ENCODE measurements at places on chromosomes 3 and 15.

DNA sequence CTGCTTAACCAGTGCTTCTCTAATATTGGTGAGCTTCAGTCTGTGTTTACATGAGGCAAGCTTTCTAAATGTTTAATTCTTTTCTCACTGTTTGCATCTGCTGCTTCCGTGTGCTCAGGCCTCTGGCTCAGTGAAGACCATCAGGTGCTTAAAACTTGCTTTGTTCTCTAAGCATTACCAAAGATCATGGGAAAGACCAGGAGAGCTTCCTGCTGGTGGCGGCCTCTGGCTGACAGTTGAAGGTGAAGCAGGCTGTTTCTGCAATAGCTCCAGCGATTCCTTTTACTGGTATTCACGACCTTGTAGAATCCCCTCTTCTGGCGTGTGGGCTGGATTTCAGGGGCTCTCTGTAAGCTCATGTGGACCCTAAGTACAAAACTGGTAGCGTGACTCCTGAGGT lies 45.1 kb downstream of the EDEM1 start:
- no peak for DNase-seq

DNA sequence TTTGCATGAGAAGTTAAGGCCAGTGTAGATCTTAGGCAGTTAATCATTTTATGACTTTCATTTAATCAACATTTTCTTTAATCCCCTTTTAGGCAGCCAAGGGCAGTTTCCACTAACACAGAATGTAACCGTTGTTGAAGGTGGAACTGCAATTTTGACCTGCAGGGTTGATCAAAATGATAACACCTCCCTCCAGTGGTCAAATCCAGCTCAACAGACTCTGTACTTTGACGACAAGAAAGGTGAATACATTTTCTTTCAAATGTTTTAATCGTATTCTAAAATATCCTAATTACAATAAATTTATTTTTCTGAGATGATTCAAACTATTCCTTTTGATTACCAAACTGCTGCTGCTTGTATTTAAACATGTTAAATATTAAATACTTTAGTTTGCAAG lies 843.2 kb downstream of the CADM2 start:
- no peak for DNase-seq

DNA sequence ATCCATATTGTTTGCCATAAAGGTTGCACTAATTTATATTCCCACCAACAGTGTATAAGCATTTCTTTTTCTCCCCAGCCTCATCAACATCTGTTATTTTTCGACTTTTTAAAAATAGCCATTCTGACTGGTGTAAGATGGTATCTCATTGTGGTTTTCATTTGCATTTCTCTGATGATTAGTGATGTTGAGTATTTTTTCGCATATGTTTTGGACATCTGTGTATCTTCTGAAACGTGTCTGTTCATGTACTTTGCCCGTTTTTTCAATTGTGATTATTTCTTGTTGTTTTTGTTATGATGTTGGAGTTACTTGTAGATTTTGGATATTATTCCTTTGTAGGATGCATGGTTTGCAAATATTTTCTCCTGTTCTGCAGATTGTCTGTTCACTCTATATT lies 46.5 kb downstream of the TP63 start:
- no peak for DNase-seq

DNA sequence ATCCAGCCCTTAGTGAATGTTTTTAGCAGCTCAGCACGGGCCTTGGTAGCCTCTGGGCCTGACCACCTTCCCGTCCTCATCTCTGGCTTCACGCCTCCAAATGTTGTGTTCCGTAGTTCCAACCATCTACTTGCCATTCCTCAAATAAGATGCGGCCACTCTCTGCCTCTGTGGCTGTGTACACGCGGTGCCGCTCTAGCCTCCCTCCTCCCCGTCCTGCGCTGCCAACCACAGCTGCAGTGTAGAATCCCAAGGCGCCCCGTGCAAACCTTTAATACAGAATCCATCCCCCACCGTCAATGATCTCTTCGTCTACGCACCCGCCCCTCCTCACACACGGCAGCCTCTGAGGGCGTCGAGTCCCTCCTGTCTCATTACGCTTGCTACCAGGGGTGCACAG lies 77.2 kb downstream of the VGLL4 start:
- no peak for DNase-seq

GRCh38 chr3:122055215-122055614 lies at the start of gene CD86:
Gene CD86, plus strand, starts transcription at chr3:122055362. Its CDS starts 128 bp downstream, at chr3:122055490.
- no peak for DNase-seq

GRCh38 chr15:32884146-32884545 lies 166.3 kb downstream of the GREM1 start:
- DNase-seq = no peak

DNA sequence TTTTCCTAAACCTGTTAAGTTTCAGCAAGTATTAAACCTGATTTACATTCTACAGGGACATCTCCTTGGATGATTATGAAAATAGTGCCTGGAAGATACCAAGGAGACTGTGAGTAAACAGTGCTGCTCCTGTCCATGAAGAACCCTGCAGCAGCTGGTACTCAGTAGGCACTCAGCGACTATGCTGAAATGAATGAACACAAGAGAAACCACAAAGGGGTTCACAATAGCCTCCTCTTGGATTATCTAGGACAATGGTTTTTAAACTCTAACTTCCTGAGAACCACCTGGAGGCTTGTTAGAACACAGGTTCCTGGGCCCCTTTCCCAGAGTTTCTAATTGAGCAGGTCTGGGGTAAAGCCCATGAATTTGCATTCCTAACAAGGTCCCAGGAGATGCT lies 488.4 kb upstream of the UBE2E2 start:
- DNase-seq = no peak

- DNase-seq = no peak
Measured at GRCh38 chr3:79947469-79947868, 179.7 kb upstream of the ROBO1 start.

DNA sequence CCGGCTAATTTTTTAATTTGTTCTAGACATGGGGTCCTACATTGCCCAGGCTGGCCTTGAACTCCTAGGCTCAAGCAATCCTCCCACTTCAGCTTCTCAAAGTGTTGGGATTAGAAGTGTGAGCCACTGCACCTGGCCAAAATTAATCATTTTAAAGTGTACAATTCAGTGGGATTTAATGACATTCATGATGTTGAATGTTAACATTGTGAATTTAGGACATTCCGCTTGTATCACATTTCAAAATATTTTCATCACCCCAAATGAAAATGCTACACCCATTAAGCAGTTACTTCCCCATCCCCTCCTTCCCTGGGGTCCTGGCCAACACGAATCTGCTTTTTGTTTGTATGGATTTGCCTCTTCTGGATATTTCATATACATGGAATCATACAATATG lies 62.1 kb upstream of the CGNL1 start:
- DNase-seq = no peak

DNA sequence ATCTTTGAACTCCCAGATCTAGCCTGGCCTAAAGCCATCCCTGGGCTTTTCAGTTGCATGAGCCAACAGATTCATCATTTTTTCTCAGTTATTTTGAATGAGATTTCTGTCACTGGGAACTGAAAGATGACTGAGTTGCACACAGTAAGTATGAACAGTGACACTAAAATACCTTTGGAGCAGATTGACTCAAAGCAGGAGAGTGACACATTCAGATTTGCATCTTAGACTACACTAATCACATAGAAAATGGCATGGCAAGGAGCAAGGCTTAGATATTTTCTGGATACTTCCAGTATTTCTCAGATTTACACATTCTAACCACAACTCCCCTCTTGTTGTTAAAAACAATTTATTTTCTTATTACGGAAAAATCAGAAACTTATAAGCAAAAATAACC lies 32.8 kb downstream of the SEC62 start:
- DNase-seq = no peak
